ENCODE measurements at places on chromosomes 7 and 10.

GRCh38 chr7:38862666-38863065, 46.3 kb downstream of the VPS41 start:
- no peak for DNase-seq

DNA sequence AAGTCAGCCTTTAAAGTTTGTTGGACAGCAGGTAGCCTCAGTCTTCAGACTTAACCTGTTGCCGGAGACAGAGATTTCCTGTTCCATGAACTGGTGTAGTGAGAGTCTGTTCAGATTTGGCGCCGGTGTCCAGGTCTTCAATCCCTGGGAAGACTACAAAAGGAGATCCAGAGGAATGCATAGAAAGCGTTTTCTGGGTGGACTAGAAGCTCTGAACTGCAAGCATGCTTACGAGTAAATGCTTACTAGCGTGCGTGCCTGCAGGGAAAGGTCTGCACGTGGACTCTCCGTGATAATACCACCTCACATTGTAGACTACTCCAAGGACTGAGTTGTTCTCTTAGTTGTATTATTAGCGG, 878 bp downstream of the GLRX3 start:
- DNase-seq, result no peak

- DNase-seq, result no peak
Measured at GRCh38 chr7:74575083-74575784, 82.3 kb upstream of the GTF2I start.

DNA sequence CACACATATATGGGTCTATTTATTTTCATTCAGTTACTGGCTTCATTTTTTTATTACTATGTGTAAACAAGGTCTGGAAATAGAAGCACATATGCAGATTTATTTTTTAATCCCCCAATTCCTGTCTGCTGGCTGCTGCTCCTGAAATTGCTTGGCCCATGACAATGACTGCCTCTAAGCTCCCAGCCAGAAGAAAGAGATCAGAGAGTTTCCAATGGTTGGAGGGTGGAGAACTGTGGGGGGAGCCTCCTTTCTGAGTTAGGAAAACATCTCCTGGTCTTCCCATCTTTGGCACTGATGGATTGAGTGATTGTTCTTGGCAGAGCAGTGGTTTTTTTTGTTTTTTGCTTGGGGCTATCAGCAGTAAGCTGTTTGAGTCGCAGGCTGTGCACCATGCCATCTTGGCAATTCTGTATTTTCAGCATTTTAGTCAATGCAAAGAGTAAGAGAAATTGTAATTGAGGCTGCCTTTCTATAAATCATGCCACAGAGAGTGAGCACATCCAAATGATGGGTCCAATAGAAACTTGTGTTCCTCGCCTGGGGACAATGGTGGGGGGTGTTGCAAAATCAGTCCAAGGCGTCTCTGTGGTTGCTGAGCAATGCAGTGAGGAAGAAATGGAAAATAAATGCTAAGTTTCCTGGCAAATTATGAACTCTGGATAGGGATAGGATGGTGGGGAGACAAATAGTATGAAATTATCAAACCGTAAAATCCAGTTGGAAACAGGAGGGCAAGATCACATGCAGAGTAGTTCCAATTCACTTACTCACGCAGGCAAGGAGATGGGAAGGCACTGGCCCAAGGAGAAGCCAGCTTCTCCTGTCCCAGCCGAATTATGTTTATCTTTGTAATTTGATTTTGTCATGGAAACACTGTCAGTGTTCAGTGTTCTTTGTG, 382.4 kb downstream of the SORCS3 start:
- DNase-seq, result no peak

DNA sequence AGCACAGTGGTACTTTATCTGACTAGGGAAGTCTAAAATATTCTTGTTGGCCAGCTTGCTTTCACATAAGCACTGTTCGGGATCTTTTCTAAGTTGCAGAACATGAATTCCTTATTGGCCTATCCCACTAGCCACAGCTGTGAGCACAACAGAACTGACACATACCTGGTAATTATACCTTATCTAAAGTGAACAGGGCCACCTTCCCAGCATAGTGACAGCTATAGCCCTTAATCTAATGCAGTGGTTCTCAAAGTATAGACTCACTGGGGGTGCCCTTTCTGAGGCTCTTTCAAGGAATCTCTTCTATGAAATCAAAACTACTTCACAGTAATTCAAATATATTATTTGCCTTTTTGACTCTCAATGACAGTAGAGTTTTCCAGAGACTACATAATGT, 184.7 kb upstream of the KAT6B start:
- DNase-seq, result no peak

GRCh38 chr7:47759056-47759706, 177.3 kb upstream of the TNS3 start:
- no peak for DNase-seq

Data from activated T-helper 1 cell treated with anti-CD3 and anti-CD28 coated beads, Interleukin-2, amount 50 U/mL, for 16 hours (primary cell).